Thyroid gland (tissue), 4 donors: ENCODE measurements at places on chromosomes 13 and 19. TPM values are rescaled to one million over a fixed set of nuclear protein-coding genes. Genes with fewer than 3 reads are reported as not detected.

UPK1A gene
- not detected for total RNA-seq

- H3K4me1 ChIP-seq, result peaks cover 37% of the 10 kb centered on the region
- no peak overlapping the region for H3K4me3 ChIP-seq
- DNase-seq, result no peak
- H3K27ac ChIP-seq, result peak overlapping the region; percentile 34
Measured at GRCh38 chr13:97239943-97240787, 18.0 kb downstream of the MBNL2 start.

DNA sequence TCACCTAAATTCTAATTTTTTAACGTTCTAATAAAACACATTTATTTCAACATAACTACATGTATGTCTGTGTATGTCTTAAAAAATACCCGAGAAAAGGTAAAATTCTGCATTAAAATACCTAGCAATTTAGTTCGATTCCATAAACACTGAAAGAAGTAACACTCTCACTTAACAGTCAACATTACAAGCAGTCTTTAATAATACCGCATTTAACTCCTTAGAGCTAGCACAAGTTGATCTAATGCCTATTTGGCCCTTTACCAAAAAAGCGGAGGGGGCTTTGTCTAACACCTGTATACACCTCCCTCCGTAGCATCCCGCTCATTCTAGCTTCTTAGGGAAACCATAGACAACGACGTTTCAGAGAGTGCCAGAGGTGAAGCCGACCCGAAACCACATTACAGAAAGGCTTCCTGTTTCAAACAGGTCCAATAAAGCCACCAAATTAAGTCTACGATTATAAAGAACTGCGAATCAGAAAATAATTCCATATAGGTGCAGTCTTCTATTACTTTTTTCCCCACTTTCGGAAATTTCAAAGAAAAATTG lies 1.2 kb downstream of the SPART start:
- H3K4me1 ChIP-seq, result peaks cover 10% of the 10 kb centered on the region
- peak overlapping the region; percentile 4 for H3K4me3 ChIP-seq
- DNase-seq, result peak; percentile 13
- H3K27ac ChIP-seq, result peak overlapping the region; percentile 98
- no peaks in the 10 kb centered on the region for H3K27me3 ChIP-seq

DNA sequence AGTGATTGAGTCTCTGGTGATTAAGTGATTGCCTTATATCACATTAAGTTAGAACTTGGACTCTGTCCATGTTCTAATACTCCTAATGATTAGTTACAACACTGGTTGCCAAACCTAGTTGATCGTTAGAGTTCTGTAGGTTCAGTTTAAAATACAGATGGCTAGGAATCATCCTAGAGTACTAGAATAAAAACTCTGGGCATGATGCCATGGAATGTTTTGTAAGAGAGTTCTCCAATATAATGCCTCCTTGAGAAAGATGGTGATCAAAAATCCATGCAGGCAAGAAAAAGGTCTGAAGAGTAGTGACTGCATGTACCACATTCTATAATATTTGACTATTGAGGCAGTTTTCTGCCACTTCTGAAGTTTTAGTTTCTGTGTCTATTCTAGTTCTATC lies 176.3 kb downstream of the GPC5 start:
- no peak overlapping the region for H3K27ac ChIP-seq
- H3K4me1 ChIP-seq, result no peaks in the 10 kb centered on the region
- DNase-seq, result no peak
- H3K27me3 ChIP-seq, result no peaks in the 10 kb centered on the region
- H3K4me3 ChIP-seq, result no peak overlapping the region

GRCh38 chr19:51166846-51167490 lies 24.9 kb downstream of the SIGLEC7 start:
- H3K4me3 ChIP-seq, result no peak overlapping the region
- DNase-seq, result no peak
- H3K27me3 ChIP-seq, result no peaks in the 10 kb centered on the region
- H3K4me1 ChIP-seq, result no peaks in the 10 kb centered on the region
- H3K27ac ChIP-seq, result no peak overlapping the region

FGF9 gene
- 0.11 TPM for total RNA-seq

PRR12 gene
- total RNA-seq, result 7.3 TPM

DNA sequence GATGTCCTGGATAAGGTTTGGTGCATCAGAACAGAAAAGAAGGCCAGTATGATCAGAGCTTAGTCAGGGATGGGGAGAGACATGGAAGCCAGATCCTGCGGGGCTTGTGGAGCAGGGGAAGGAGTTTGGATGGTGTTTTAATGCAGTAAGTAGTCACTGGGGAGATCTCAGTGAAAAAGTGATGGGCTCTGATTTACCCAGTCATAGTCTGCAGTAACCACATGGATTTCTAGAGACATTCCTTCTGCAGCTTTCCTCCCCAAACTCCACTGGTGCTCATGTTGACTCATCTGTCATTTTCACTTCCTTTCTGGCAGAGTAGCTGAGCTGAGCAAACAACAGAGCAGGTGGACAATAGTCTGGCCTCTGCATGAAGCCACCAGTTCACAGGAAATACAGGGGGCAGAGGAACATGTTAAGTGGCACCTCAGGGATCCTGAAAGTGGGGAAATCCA lies 144.1 kb downstream of the DPF1 start:
- peaks cover 18% of the 10 kb centered on the region for H3K36me3 ChIP-seq
- no peak overlapping the region for H3K27ac ChIP-seq

F10 gene
- total RNA-seq, result 4.0 TPM

DNA sequence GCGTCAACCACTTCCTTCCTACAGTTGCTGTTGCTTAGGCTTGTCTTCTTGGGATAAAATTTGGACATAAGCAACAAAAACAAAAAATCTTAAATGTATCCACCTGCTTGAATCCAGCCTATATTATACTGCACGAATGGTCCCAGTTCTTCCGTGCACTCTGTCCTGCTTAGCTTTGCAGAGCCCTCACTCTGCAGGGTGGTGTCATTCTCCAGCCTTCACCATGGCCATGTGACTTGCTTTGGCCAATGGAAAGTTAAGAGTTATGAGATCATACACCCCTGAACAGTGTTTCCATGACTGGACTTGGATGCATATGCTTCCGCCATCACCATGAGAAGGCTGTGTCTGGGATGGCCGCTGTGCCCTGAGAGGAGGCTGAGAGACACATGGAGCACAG lies 27.4 kb upstream of the SACS start:
- H3K4me1 ChIP-seq, result no peaks in the 10 kb centered on the region

GRCh38 chr19:56504581-56504980 lies 3.1 kb upstream of the ZNF471 start:
- peaks cover 5% of the 10 kb centered on the region for H3K4me1 ChIP-seq
- H3K27me3 ChIP-seq, result no peaks in the 10 kb centered on the region
- no peak overlapping the region for H3K27ac ChIP-seq
